Uterus (tissue), 4 donors: ENCODE measurements at places on chromosomes 7 and 10. TPM values are rescaled to one million over a fixed set of nuclear protein-coding genes. Genes with fewer than 3 reads are reported as not detected.

Gene THSD7A
- total RNA-seq, result 36.4 TPM

Gene C10orf53
- total RNA-seq, result not detected

Gene LIPJ
- 0.48 TPM for total RNA-seq

Gene NPC1L1
- total RNA-seq, result not detected

Gene TSPAN13
- total RNA-seq, result 14.5 TPM

Gene PPP1R17
- not detected for total RNA-seq

Gene HOXA10
- 114 TPM for total RNA-seq

Gene UBE3C
- total RNA-seq, result 78.2 TPM

Gene PAX2
- 39.7 TPM for total RNA-seq

Gene PVRIG
- total RNA-seq, result not detected

Gene BET1
- 10.3 TPM for total RNA-seq

Gene CALN1
- 0.49 TPM for total RNA-seq

Gene ASB10
- not detected for total RNA-seq

Gene SMKR1
- total RNA-seq, result 1.7 TPM

Gene CFAP46
- total RNA-seq, result 0.91 TPM

Gene SYCE1
- 1.0 TPM for total RNA-seq

DNA sequence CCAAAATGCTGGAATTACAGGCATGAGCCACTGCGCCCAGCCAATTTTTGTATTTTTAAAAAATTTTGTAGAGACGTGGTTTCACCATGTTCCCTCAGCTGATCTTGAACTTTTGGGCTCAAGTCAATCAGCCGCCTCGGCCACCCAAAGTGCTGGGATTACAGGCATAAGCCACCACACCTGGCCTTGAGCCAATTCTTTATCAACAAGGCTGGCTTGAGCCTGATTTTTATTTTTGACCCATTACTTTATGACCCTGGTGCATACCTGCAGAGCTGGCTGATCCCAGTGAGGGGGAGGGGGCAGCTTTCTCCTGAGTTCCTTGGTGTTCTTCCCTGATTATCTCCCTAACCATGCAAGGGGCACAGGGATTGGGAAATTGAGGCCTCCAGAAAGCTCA, 15.8 kb upstream of the CPA1 start:
- DNase-seq, result no peak

GRCh38 chr7:26156451-26157420, 4.7 kb downstream of the NFE2L3 start:
- no peak for DNase-seq

DNA sequence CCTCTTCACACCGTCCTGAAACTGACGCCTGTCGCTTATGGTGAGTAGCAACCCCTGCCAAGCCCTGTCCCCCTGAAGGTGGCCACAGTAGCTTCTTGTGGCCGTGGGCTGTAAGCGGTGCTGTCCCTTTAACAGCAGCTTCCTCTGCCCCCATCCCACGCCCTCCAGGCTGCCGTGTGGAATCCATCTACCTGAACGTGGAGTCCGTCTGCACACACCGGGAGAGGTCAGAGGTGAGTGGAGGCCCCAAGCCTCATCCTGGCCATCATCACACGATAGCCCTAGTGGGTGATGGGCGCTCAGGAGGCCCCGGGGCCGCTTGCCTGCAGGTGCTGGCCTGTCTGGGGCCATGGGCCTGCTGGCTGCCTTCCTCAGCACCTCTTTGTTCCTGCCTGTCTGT, 21.2 kb downstream of the PFKFB3 start:
- DNase-seq, result no peak

DNA sequence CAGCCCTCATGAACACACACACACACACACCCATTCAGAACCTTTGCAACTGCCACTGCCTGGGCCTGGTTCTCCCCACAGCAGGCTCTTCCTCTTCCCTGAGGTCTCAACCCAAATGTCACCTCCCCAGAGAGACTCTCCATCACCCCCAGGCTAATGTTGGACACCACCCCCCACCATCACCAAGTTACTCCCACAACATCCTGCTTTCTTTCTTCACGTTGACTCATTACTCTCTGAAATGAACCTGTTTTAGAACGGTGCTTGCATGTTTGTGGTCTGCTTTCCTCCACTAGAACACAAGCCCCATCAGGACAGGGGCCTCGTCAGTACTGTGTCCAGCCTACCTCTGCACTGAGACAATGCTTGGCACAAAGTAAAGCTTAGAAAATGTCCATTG, 16.0 kb downstream of the AFAP1L2 start:
- DNase-seq, result no peak

DNA sequence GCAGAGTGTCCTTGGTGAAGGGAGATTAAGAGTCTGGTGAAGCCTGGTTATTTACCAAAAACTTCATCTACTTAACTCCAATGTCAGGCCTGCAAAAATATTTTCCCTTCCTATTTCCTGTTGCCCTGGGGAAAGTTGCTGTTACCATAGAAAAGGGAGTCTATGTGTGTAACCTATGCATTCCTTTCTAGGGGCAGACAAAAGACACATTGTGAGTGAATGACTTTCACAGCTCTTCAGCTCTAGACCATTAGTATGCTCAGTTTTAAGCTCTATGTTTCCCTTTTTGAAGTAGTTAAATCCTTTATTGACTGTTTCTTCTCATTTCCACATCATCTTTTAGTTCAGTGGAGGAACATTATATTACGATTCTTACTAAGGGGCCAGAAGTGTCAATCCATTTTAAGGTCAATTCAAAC, 45.6 kb upstream of the SGCE start:
- no peak for DNase-seq

GRCh38 chr10:51005551-51005950, 68.7 kb upstream of the PRKG1 start:
- no peak for DNase-seq

DNA sequence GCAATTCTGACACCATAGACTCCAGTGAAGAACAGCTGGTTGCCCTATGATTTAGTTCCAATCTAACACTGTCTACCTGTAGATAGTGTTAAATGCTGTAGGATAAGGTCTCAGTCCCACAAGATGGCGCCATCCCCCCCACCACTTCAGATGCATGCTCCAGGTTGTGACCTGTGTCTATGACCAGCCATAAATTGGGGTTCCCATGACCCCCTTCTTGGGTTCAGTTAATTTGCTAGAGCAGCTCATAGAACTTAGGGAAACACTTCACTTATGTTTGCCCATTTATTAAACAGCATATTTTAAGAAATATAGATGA, 13.1 kb downstream of the CCSER2 start:
- no peak for DNase-seq

DNA sequence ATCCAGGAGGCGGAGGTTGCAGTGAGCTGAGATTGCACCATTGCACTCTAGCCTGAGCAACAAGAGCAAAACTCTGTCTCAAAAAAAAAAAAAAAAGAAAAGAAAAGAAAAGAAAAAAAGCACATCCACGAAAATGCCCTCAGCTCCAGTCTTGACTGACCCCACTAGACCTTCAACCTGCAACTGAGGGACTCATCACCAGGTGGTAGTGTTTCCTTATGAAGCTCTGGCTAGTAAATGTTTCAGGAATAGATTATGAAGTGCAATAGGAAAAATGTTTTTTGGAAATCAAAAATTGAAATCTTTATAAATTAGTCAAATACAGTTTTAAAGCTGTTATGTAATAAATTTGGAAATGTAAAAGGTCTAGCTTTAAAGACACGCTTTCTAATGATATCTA, 22.4 kb downstream of the TLL2 start:
- no peak for DNase-seq

DNA sequence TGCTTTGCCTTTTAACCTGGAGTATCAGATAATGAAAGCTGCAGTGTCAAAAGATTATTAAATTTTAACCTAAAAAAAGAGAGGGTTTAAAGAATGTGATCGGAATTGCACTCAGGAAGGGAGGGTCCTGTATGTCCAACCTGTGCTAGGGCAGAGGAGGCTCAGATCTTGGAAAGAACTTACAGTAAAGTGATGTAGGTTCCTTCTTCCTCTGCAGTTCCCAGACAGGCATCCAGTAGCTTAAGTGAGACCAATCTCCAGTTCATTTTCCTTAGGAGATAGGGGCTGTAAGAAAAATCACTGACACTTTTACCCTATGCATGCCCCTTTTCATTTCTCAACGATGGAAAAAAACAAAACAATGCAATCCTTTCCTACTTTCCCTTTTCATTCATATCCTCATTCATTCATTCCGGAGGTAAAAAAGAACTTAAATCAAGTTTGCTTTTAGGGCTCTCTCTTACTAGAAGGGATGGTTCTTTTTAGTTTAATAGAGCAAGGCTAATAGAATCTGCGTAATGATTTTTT, 28.3 kb downstream of the EXOC6 start:
- DNase-seq, result no peak

DNA sequence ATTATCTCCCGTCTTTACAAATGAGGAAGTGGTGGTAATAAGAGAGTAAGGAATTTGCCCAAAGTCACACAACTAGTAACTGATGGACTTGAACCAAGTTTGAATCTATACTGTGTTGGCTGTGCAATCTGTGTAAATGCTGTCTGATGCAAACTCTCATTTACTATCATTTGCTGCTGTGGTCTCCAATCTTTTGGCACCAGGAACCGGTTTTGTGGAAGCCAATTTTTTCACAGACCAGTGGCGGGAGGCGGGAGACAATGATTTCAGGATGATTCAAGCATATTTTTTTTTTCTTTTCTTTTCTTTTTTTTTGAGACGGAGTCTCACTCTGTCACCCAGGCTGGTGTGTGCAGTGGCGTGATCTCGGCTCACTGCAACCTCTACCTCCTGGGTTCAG, 450.0 kb upstream of the FZD8 start:
- no peak for DNase-seq

- peak; percentile 13 for DNase-seq
These were observed 10.6 kb upstream of the PWWP2B start for GRCh38 chr10:132386419-132386831.

GRCh38 chr7:92949748-92950147, 113.4 kb upstream of the CDK6 start:
- DNase-seq, result no peak

DNA sequence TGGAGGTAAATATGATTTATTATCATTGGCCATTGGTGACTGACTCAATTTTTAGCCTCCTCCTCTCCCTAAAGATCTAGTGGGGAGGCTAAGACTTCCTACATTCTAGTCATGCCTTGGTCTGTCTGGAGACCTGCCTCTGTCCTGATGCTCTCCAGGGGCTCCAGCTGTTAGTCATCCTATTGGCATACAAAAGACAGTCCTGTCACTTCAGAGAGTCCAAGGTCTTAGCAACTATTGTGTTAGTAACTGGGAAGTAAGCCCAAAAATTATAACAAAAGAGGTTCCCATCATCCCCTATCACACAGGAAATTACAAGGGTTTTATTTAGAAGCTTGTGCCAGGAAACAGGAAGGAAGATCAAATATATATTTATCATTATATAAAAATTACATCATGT, 400.6 kb upstream of the VSTM2A start:
- DNase-seq, result no peak

- no peak for DNase-seq
These were observed 103.5 kb upstream of the FERD3L start for GRCh38 chr7:19248681-19249080.

DNA sequence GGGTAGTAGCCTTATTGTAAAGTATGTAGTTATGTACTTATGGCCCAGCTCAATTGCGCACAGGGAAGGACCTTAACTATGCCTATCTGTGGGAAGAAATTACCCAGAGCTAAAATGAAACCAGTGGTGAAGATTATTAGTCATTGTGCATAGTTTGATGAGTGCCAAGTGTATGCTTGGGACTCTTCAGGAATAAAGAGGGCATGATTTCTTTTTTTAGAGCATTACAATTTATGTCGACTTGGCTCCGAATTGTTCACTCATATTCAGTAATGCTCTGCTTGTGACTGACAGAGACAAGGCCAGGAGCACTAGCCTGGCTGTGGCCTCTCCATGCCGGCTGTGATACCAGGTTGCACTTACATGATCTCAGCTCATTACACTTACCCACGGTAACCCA, 269.5 kb downstream of the TRIL start:
- no peak for DNase-seq

DNA sequence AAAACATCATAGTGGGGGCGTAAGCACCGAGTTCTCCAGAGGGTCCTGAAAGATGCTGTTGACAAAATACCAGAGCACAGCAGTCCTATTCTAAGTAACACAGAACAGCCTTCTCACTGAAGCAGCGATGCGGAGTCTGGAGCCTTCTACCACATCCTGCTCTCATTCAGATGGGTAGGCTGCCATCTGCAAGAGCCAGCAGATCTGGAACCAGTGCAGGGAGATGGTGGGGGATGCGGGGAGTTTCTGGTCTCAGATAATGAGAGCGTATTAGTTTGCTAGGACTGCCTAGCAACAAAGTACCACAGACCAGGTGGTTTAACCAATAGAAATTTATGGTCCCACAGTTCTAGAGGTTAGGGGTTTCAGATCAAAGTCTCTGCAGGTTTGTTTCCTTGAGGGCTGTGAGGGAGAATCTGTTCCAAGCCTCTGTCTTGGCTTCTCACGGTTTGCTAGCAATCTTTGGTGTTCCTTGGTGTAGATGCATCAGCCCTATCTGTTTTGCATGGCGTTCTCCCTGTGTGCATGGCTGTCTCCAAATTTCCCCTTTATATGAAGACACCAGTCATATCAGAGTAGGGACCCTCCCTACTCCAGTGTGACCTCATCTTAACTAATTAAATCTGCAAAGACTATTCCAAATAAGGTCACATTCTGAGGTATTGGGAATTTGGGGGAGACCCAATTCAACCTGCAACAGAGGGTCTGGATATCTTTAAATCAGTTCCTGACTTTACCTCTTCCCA, 52.0 kb upstream of the STEAP1B start:
- DNase-seq, result no peak

DNA sequence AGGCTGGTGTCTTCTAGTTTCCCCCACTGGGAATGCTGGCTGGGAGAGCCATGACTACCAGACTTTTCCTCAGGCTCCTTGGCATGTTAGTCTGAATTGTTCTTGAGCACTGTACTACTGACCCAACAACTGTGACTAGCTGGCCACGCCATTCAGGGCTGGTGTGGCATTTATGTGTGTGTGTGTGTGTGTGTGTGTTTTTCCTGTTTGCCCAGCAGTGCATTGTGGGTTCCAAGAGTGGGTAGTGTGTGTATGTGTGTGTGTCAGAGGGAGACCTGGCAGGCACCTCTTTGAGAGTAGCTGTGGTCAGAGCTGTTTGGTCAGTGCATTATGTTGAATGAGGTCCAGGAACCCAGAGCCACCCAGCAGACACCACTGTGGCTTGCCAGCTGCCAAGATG, 9.2 kb downstream of the PCBD1 start:
- no peak for DNase-seq
